ENCODE measurements at places on chromosomes 7 and 10. TPM values are rescaled to one million over a fixed set of nuclear protein-coding genes. Genes with fewer than 3 reads are reported as not detected.
A peak's percentile ranks its signal among the peaks of the same experiment; 100 is the strongest.

Gene NRAP
- not detected for total RNA-seq

Gene TMEM273
- total RNA-seq, result 11.6 TPM

Gene SFMBT2
- total RNA-seq, result 10.2 TPM

Gene GRM8
- not detected for total RNA-seq

Gene CABCOCO1
- total RNA-seq, result 2.1 TPM

Gene FBXL15
- 45.9 TPM for total RNA-seq

- H3K36me3 ChIP-seq, result no peaks in the 10 kb centered on the region
- no peaks in the 10 kb centered on the region for H3K27me3 ChIP-seq
- DNase-seq, result no peak
- H3K4me3 ChIP-seq, result no peak overlapping the region
- H3K4me1 ChIP-seq, result no peaks in the 10 kb centered on the region
Measured at GRCh38 chr10:6310977-6311376, 108.2 kb downstream of the PFKFB3 start.

- H3K27me3 ChIP-seq, result no peaks in the 10 kb centered on the region
- peaks cover 28% of the 10 kb centered on the region for H3K4me1 ChIP-seq
Measured at GRCh38 chr7:107085180-107085579, 40.7 kb downstream of the PRKAR2B start.

- no peaks in the 10 kb centered on the region for H3K27me3 ChIP-seq
- H3K27ac ChIP-seq, result peak overlapping the region; percentile 80
- H3K4me1 ChIP-seq, result peaks cover 50% of the 10 kb centered on the region
- peaks cover 15% of the 10 kb centered on the region for H3K36me3 ChIP-seq
Measured at GRCh38 chr7:36289833-36290661, 99.6 kb upstream of the ANLN start.

DNA sequence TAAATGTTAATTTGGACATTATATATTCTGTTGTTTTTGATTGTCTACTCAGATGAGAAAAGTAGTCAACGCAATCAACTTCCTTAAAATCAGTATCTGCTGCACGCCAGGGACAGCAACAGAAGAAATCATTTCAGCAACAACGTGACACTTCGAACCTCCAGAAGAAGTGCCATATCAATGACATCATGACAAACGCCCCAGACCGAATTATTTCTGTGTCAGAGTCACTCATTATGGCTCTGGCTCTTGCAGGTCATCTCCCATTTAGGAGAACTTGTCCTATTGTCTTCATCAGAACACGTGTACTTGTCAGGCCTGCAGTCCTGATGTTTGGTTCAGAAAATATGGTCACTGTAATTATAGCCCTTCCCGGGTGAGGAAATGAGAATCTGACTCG, 276.3 kb downstream of the ADARB2 start:
- no peak for DNase-seq
- H3K4me3 ChIP-seq, result no peak overlapping the region
- H3K36me3 ChIP-seq, result no peaks in the 10 kb centered on the region
- H3K27ac ChIP-seq, result no peak overlapping the region
- H3K27me3 ChIP-seq, result no peaks in the 10 kb centered on the region
- H3K4me1 ChIP-seq, result no peaks in the 10 kb centered on the region

GRCh38 chr10:71382757-71383156, 14.0 kb upstream of the CDH23 start:
- H3K27ac ChIP-seq, result no peak overlapping the region
- H3K36me3 ChIP-seq, result no peaks in the 10 kb centered on the region
- DNase-seq, result no peak
- no peaks in the 10 kb centered on the region for H3K27me3 ChIP-seq

GRCh38 chr10:15744217-15744865, 24.6 kb upstream of the ITGA8 start:
- no peak overlapping the region for H3K4me3 ChIP-seq
- no peaks in the 10 kb centered on the region for H3K4me1 ChIP-seq
- no peaks in the 10 kb centered on the region for H3K27me3 ChIP-seq

- H3K36me3 ChIP-seq, result no peaks in the 10 kb centered on the region
- DNase-seq, result no peak
- no peaks in the 10 kb centered on the region for H3K27me3 ChIP-seq
Measured at GRCh38 chr10:47237316-47238260, 62.4 kb upstream of the GDF10 start.

DNA sequence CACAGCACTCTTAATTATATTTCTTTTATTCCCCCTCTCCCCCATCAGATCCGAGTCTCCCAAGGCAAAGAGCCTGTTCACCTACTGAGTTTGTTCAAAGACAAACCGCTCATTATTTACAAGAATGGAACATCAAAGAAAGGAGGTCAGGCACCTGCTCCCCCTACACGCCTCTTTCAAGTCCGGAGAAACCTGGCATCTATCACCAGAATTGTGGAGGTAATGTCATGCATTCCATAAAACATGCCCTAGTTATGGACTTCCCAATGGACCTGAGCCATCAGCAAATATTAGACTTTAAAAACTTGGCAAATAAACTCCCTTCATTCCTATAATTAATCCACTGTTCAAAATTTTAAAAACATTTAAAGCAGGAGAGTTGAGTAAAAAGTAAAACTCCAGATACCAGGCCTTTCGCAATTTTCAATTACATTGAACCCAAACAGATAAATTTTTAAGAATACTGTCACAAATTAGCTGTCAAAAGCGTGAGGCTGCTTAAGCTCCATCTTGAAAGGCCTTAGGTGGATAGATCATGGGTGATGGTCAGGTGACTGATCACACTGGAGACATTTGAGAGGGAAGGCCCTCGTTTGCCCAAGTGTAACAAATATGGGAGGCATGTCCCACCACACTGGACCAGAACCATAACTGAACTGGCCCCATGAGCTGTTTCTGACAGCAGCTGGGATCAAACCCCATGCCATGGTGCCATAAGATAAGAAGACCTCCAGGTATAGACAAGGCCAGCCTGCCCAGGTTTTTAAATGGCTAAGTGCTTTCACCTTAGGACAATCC, 46.9 kb upstream of the ARL4A start:
- no peaks in the 10 kb centered on the region for H3K27me3 ChIP-seq
- H3K27ac ChIP-seq, result no peak overlapping the region
- DNase-seq, result no peak
- H3K4me3 ChIP-seq, result no peak overlapping the region
- H3K36me3 ChIP-seq, result no peaks in the 10 kb centered on the region

- no peak overlapping the region for H3K4me3 ChIP-seq
- no peak overlapping the region for H3K27ac ChIP-seq
- H3K4me1 ChIP-seq, result no peaks in the 10 kb centered on the region
Measured at GRCh38 chr7:40551685-40552576, 417.1 kb downstream of the SUGCT start.

- DNase-seq, result no peak
- no peak overlapping the region for H3K27ac ChIP-seq
- H3K36me3 ChIP-seq, result no peaks in the 10 kb centered on the region
- H3K4me1 ChIP-seq, result no peaks in the 10 kb centered on the region
- H3K27me3 ChIP-seq, result no peaks in the 10 kb centered on the region
- peak overlapping the region; percentile 51 for H3K4me3 ChIP-seq
Measured at GRCh38 chr7:113085781-113086390, 741 bp downstream of the GPR85 start.

DNA sequence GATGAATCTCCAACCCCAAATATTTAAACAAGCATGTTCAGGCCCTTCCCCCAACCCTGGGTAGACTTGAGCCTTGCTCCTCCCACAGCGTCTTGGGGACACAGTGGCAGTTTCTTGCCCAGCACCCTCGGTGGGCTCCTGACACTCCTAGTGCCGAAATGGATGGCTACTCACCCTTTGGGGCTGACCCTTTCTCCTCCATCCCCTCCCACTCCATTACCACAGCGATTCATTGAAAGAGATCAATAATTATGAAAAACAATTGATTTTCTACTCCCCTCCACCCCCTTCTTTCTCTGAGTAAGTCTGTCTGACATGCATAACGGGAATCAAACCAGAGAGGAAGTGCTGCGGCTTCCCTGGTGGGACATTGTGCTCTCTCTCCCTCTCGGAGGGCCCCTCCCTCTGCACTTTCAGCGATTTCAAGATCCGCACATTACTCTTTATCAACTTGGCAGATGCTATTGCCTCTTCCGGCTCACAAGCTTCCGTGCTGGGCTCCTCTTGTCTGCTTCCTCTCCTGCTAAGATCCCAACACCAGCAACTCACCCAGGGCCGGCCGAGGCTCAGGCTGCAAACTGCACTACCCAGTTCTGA, 79.0 kb upstream of the PLXNA4 start:
- no peak for DNase-seq
- no peak overlapping the region for H3K27ac ChIP-seq
- H3K4me3 ChIP-seq, result peak overlapping the region; percentile 28
- H3K27me3 ChIP-seq, result peaks cover 10% of the 10 kb centered on the region
- no peaks in the 10 kb centered on the region for H3K36me3 ChIP-seq

DNA sequence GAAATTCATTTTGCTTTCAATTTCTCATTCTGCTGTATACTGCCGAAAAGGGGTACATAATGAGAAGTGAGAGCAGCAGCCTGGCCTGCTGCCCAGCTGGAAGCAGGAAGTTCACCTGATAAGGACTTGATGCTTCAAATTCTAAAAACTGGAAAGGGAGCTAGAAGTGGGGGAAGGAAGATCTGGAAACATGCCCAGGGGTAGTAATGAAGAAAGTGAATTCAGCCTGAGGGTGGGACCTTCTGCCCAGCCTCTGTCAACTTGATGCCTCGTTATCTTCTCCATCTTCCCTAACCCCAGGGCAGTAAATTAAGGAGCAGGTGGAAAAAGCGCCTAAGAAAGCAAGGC, 69.4 kb downstream of the ARMH3 start:
- H3K36me3 ChIP-seq, result peaks cover 37% of the 10 kb centered on the region
- peaks cover 12% of the 10 kb centered on the region for H3K4me1 ChIP-seq
- no peak overlapping the region for H3K4me3 ChIP-seq
- no peaks in the 10 kb centered on the region for H3K27me3 ChIP-seq

- no peak for DNase-seq
- H3K27me3 ChIP-seq, result no peaks in the 10 kb centered on the region
- no peak overlapping the region for H3K4me3 ChIP-seq
- no peak overlapping the region for H3K27ac ChIP-seq
- H3K4me1 ChIP-seq, result peaks cover 7% of the 10 kb centered on the region
Measured at GRCh38 chr7:114279901-114280300, 134.7 kb upstream of the FOXP2 start.

GRCh38 chr7:147700702-147701101, 889.9 kb upstream of the C7orf33 start:
- no peaks in the 10 kb centered on the region for H3K4me1 ChIP-seq
- H3K27ac ChIP-seq, result no peak overlapping the region
- H3K36me3 ChIP-seq, result no peaks in the 10 kb centered on the region
- no peak overlapping the region for H3K4me3 ChIP-seq

DNA sequence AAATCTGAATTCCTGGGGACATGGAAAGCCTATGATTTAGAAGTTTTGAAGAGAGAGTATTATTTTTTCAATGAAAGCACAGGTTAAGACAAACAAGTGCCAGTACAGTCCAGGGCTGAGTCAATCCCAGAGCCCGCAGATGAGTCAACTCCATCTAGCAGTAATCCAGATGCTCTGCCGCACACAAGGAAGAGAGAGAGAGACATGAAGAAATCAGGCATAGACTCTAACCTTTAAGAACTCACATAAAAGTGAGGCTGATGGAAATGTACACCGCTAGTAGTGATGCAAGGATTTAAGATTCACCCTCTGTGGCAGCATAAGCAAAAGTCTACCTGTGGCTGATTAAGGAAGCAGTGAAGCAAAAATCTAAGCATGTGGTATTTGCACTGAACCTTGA, 651.5 kb downstream of the TNS3 start:
- H3K27me3 ChIP-seq, result no peaks in the 10 kb centered on the region
- no peaks in the 10 kb centered on the region for H3K36me3 ChIP-seq
- no peak overlapping the region for H3K27ac ChIP-seq
- DNase-seq, result no peak
- H3K4me1 ChIP-seq, result no peaks in the 10 kb centered on the region
